ENCODE measurements at places on chromosomes 13 and 19.

DNA sequence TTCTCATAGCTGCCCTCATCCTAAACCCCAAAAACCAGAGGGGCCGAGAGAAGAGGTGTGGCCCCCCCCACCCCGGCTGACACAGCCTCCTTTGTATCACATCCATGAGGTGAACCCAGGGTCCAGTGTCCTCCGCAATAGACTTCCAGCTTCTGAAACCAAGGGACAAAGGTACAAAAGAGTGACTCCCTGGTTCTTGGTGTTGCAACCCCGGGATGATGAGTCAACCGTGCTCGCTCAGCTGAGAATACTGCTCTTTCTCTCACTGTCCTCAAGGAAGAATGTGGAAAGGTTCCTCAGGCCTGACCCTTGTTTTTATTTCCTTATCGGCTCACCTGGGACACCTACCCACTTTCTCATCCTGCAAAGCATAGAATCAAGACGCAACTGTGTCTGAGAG is 5.5 kb downstream of the SLC15A1 start:
- no peak for DNase-seq

DNA sequence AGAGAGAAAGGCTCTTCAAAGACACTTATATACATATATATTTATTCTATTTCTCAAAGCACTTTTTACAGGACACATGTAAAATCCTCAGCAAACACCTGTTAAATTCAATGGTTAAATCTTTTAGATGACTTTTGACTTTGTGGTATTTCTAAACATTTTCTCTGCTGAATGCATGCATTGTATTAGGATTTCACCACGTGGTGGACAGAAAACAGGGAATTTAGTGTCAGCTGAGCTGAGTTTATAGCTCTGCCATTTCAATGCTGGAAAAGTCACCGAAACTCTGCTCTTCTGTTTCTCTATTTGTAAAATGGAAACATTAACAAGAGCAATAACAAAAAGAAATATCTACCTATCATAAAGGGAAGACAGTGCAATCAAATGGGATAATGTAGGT is 375.6 kb downstream of the ENOX1 start:
- DNase-seq = no peak

GRCh38 chr13:47306991-47307390 is 410.1 kb upstream of the HTR2A start:
- DNase-seq = no peak

DNA sequence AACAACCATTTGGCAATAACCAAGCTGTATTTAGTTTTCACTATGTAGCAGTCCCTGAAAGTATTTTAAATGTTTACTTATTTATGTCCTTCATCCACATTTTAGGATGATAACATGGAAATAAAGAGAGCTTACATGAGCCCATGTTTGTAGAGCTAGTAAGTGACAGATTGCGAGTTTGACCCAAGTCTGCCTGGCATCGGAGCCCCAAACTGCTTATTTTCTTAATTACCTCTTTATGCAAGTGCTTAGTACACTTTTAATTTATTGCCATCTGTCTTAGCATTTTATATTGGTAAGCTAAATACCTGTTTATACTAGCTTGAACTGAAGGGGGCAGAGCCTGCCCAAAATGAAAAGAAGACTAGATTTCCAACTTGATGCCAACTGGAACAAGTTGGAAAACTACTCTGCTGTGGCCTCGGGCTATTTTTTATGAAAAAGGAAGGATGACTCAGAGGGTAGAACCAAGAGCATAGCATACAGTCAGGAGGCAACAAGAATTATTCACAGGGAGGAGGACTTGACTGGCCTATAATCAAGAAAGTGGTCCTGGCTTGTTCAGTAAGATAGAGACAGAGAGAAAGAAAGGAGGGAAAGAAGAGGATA is 150.2 kb downstream of the NDFIP2 start:
- no peak for DNase-seq

GRCh38 chr19:3644351-3645066 is 17.9 kb upstream of the CACTIN start:
- DNase-seq = no peak

DNA sequence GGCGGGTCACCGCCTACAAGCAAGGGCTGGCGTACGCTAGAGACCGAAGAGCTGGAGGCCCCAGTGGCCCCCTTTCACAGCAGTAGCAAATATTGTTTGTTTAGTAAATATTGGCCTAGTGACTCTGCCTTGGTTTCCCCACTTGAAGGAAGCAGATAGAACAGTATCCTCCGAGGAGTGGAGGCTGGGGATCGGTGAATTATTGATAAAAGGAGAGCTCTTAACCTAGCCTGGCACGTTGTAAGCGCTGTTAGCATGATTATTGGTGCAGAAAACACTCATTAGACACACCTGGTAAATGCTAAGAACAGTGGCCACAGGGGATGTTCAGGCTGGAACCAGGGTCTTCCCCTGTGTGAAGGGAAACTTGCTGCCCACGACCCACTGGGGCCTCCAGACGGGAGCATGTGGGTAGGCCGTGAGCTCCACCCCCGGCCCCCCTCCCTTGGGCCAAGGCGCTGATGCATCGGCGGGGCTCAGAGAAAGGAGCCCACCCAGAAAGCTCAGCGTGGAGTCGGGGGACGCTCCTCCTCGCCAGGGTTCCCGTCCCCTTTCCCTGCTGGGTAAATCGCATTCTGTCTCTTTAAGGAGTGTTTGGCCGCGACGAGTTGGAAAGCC is 2.3 kb downstream of the IER2 start:
- no peak for DNase-seq

DNA sequence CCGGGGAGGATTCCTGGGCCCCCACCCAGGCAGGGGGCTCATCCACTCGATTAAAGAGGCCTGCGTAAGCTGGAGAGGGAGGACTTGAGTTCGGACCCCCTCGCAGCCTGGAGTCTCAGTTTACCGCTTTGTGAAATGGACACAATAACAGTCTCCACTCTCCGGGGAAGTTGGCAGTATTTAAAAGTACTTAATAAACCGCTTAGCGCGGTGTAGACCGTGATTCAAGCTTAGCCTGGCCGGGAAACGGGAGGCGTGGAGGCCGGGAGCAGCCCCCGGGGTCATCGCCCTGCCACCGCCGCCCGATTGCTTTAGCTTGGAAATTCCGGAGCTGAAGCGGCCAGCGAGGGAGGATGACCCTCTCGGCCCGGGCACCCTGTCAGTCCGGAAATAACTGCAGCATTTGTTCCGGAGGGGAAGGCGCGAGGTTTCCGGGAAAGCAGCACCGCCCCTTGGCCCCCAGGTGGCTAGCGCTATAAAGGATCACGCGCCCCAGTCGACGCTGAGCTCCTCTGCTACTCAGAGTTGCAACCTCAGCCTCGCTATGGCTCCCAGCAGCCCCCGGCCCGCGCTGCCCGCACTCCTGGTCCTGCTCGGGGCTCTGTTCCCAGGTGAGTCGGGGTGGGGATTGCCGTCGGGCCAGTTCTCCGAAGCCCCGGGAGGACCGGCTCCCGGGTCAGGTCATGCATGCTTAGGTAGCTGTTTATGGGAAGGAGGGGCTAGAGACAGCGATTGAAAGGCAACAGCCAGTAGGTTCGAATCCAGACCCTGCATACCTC is at the start of gene ICAM1:
TSS of gene ICAM1 (plus strand) at position 505 of the 779 bp plus-strand sequence. CDS start at position 545, 40 bp downstream.
- peak; percentile 77 for DNase-seq

DNA sequence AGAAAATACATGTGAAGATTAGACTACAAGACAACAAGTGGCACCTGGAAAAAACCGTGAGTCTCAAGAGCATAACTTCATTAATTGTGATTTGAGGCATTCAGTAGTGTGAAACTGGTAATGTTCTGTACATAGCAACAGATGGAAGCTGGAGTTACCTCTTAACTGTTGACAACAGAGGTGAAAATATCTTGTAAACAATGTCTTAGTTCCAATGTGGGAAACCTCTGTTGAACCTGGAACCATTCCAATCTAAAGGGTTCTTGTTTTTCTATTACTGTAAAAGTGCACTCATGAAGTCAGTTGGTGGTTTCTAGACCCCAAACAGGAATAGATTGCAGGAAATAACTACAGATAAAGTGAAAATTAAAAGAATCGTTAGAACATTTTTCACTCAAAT is 728.4 kb downstream of the SLITRK1 start:
- DNase-seq = no peak

- no peak for DNase-seq
Measured at GRCh38 chr19:13153569-13154240, 3.5 kb downstream of the IER2 start.

- DNase-seq = no peak
Measured at GRCh38 chr13:23656637-23657371, 86.6 kb downstream of the TNFRSF19 start.

- DNase-seq = no peak
Measured at GRCh38 chr13:22168437-22169190, 497.7 kb downstream of the FGF9 start.

DNA sequence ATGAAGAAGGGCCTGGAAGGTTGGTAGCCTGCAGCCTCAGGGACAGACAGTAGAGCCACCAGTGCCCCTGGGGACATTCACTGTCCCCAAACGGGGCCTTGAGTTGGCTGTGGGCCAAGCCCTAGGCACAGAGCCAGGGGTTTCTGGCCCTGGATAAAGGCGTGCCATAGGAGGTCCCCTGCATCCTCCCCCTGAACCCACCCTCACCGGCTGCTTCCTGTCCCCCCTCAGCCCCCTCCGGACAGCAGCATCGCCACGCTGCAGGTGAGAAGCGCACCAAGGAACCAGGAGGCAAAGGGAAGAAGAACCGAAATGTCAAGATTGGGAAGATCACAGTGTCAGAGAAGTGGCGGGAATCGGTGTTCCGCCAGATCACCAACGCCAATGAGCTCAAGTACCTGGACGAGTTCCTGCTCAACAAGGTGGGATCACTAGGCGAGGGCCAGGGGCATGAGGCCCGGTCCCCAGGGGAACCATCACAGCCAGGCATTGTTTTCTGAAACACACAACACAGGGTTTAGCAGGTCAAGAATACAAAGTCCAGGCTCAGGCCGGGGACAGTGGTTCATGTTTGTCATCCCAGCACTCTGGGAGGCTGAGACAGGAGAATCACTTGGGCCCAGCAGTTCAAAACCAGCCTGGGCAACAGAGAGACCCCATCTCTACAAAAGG is 14.6 kb upstream of the USE1 start:
- DNase-seq = no peak

DNA sequence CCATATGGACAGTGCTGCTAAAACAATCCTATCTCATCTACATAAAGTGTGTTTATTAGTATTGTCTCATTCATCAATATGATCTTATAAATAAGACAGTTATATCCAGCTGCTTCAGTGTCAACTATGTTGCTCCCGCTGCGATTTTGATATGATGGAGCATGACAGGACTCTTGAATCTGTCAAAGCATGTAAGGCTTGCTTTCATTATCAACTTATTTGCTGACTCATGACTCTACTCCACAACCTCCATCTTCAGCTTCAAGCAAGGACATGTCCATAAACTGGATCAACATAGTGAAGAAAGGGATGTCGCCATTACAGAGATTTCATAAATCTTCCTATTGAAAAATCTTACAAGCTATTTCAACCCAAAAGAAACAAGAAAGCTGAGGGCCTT is 2812.6 kb downstream of the PCDH9 start:
- no peak for DNase-seq

DNA sequence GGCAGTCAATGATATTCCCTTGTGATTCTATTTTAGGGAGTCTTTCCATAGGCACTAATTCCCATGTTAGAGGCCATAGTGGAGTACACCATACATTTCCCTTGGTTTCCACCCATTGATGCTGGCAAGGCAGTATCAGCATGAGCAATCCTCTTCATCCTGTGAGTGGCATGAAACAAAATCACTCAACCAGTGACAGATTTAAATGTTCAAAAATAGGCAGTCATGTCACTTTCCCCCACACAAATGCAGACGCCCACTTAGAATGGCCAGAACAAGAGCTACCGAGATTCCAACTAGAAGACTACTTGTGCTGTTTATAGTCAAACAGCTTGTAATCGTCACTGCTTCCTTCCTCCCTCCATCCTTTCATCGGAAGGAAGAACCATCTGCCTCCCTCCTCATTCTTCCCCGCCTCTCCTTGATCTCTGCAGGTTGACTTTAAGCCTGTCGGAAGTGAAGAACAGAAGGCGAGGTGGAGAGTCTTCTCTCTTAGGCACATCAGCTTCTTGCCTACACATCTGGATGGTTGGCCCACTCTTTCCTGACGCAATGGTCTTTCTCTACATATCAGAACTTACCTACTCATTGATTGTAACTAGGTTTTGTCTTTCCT is 22.6 kb downstream of the RASL11A start:
- DNase-seq = no peak

DNA sequence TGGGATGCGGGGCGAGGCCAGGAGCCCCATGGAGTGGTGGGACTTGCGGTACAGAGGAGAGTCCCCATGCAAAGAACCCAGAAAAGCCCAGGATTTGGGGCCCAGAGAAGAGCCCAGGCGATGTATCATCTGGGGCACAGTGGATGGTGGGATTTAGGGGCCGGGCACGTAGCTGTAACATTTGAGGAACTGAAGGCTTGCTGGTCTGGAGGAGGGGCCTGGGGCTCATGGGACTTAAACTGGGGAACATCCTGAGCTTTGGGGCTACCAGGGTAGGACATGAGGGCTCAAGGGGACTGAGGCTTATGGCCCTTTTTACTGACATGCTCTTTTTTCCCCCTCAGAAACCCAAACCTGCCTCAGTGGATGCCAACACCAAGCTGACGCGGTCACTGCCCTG is 13.5 kb downstream of the MED25 start:
- no peak for DNase-seq

GRCh38 chr13:78981913-78982312 is 323.0 kb upstream of the OBI1 start:
- no peak for DNase-seq

- DNase-seq = no peak
Measured at GRCh38 chr19:10258080-10258710, 6.2 kb downstream of the MRPL4 start.

DNA sequence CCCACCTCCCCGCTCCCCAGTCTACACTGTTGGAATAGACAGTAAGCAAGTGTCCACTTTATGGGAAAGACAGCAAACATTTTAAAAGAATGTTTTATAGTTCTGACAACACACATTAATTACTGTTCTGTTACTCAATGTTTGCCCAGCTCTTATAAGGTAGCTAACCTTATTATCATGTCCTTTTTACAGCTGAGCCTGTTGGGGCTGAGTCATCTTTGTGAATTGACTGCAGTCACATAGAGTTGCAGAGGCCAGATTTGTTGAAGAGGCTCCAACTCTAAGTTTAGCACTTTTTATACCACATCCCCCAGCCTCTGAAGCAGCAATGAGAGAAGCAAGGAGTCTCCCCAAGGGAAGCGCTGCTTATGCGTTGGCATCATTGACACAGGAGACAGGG is 76.2 kb downstream of the C13orf42 start:
- no peak for DNase-seq

- DNase-seq = peak; percentile 18
Measured at GRCh38 chr19:48683349-48683748, 10.5 kb upstream of the NTN5 start.

DNA sequence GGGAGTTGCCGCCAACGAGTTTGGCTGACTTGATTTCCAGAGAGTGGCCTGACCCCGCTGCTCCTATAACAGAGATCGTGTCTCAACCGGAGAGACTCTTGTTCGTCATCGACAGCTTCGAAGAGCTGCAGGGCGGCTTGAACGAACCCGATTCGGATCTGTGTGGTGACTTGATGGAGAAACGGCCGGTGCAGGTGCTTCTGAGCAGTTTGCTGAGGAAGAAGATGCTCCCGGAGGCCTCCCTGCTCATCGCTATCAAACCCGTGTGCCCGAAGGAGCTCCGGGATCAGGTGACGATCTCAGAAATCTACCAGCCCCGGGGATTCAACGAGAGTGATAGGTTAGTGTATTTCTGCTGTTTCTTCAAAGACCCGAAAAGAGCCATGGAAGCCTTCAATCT is 21.6 kb downstream of the NLRP4 start:
- DNase-seq = no peak
